ENCODE measurements at places on chromosomes 11 and 22.

DNA sequence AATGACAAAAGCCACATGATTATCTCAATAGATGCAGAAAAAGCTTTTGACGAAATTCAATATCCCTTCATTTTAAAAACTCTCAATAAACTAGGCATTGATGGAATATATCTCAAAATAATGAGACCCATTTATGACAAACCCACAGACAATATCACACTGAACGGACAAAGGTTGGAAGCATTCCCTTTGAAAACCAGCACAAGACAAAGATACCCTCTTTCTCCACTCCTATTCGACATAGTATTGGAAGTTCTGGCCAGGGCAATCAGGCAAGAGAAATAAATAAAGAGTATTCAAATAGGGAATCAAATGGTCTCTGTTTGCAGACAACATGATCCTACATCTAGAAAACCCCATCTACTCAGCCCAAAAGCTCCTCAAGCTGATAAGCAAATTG, 52.0 kb downstream of the CASP12 start:
- DNase-seq = no peak

- DNase-seq = peak; percentile 86
Measured at GRCh38 chr11:67464411-67465188, 4.5 kb downstream of the TMEM134 start.

DNA sequence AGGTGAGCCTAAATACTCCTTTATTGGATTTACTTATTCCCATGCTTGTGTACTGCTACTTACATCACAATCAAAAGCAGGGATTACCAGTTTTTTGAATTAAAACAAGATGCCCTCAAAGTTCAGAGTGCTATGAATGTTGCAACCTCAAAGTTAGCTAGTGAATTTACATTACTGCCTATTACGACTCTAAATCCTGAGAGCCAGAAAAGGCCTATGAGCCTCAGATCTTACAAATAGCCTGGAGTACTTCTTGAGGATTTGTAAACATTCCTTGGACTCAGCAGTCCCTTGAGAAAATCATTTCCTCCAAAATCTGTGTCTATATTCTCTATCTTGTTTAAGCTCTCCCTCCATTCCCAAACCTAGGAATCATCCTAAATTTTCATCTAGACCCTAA, 25.5 kb downstream of the CHORDC1 start:
- no peak for DNase-seq

DNA sequence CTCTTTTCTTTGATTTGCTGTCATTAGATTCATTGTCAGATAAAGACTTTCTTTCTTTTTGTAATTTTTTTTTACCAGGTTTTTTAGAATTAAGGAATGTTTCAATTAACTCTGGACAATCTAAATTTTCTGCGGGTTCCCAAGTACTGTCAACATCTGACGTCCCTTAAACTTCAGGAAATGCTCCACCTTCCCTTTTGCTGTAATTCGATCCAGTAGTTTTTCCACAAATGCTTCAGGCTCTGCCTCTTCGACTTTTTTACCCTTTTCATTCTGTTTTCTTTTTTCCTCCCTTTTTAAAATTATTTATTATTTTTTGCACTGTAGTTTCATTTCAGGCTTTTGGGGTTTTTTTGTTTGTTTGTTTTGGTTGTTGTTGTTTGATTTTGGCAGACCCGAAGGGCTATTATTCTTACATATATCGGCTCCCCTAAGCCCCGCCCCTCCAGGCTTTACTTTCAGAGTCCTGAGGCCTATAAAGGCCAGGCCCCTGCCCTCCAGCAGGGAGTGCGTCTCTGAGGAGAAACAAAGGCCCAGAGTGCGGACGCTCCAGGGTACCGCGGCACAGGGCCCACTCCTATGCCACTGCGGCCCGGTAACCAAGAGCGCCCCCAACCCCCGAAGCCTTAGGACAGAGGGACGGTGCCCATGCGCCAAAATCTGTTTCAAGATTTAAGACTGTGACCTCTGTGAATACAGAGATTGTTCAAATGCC, 116.4 kb downstream of the TYR start:
- DNase-seq = no peak

GRCh38 chr11:71490731-71491390, 36.2 kb upstream of the KRTAP5-7 start:
- no peak for DNase-seq

GRCh38 chr11:34926101-34926830, 9.8 kb downstream of the PDHX start:
- DNase-seq = peak; percentile 72

GRCh38 chr11:59534676-59535075, 23.3 kb downstream of the OR4D9 start:
- DNase-seq = no peak

DNA sequence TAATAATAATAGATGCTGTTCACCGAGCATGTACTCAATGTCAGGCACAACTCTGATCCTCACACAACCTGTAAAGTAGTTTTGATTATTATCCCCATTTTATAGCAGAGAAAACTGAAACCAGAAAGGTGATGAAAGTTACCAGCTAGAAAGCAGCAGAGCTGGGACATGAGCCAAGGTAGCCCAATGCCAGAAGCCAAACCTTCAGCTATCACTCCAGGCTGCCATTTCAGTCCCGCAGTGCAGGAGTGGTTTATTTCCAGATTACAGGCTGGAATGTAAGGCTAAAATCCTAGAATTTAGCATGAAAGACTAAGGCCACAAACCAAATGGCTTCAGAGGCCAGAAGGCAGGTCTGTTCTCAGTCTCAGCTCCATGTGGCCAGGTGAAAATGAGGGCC, 108.8 kb downstream of the TENM4 start:
- DNase-seq = no peak

DNA sequence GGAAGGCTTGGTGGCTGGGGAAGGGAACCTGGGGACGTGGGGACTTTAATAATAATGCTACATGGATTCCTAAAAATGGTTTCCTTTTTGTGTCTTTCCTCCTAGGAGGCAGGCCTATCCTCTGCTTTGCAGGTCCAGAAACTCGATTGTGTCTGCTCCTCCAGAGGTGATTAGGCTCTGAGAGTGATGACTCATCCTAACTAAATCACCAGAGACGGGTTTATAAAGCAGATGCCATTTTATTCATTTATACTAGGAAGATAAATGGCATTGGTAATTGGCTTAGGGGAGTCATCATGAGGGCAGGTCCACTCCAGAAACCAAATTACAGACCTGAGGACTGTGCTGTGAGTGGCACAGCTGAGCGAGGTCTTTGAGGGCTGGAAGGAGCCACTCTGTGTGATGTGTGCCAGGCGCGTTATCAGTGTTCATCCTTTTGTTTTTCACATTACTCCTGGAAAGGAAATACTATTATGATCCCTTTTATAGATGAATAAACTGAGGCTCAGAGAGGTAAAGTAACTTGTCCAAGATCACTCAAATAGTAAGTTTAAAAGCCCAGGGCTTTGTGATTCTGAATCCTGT, 7.1 kb downstream of the NLRX1 start:
- DNase-seq = no peak

GRCh38 chr22:21657360-21658032, 8.3 kb upstream of the PPIL2 start:
- peak; percentile 84 for DNase-seq

DNA sequence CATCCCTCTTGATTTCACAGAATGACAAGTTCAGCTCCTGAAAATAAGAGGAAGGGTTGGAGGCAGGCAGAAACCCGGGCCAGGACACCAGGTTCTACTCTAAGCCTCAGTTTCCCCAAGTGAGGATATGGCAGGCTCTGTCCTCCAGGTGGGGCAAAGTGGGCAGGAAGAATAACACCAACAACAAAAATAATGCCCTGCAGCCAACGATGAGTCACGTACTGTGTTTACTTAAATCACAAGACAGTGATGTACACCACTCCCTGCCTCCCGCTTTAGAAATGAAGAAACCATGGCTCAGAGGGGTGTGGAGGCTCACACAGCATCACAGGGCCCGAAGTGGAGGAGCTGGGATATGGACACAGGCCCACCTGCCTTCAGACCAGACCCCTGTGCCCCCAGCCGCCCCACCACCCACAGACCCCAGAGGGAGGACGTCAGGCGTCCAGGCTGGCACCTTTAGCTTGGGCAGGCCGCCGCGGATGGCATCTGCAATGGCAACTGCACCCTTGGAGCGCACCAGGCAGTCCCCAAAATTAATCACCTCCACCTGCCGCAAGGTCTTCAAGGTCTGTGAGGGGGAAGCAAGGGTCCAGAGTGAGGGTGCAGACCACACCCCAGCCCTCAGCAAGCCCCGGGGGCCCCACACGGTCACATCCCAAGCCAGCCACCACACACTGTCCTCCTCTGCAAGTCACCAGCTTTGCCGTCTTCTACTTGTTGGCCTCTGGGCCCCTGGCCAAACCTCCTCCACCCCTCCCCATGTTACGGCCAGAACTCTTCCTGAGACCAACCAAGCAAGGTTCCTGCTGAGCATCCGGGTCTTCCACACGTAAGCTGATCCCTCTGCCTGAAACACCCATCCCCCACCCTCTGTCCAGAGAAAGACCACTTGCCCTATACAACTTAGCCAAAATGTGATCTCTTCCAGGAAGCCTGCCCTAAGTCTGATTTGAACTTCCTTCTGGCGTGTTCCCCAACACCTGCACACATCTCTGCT, 15.8 kb upstream of the CHADL start:
- DNase-seq = no peak

DNA sequence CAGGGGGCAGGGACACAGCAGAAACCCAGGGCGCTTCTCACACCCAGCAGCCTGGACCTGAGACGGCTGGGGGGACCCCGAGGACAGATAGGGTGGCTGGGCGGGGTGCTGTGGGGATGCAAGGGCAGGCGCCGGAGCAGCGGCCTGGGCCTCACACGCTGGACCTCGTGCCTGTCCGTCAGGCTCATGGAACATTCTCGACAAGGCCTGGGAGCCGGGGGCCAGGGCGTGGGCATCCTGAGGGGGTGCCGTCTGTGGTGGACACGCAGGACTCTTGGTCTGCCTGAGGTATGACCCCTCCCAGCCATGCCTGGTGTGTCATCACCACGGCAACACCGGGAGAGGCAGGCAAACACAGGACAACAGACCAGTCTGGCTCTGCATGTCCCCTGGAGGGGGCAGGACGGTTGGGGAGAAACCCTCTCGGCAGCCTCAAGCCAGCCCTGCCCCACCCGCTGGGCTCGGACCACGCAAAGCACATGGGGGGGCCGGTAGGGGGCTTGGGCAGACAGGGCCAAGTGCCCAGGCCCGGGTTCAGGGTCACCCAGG, 21.4 kb downstream of the MRPL23 start:
- no peak for DNase-seq

GRCh38 chr11:2577991-2578928, 121.5 kb downstream of the KCNQ1OT1 start:
- DNase-seq = no peak

DNA sequence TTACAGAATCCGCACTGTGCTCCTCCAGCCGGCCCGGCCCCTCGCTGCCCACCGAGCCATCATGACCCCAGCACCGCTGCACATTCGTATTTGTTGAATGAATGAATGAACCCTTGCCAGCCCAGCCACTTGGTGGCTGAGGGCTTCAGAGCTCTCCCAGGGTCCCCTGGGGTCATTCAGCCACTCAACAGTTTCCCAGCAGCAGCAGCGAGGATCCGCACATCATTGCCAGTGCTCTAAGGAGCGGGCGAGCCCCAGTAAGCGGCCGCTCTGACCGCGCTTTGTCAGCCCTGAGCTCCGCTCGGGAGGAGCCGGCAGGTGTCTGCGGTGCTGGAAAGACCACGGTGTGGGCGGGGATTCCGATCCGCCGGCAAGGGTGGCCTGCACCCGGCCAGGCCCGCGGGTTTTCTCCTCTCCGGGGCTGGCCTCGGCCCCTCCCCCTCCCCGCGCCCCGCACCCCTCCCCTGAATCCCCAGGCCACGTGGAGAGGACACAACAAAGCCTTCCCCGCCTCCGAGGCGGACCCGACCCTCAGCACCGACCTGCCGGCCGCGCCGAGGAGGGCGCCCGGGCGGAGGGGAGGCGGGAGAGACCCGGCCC, 563 bp downstream of the BID start:
- peak; percentile 36 for DNase-seq

GRCh38 chr11:79493555-79494171, 52.8 kb upstream of the TENM4 start:
- DNase-seq = peak; percentile 55

DNA sequence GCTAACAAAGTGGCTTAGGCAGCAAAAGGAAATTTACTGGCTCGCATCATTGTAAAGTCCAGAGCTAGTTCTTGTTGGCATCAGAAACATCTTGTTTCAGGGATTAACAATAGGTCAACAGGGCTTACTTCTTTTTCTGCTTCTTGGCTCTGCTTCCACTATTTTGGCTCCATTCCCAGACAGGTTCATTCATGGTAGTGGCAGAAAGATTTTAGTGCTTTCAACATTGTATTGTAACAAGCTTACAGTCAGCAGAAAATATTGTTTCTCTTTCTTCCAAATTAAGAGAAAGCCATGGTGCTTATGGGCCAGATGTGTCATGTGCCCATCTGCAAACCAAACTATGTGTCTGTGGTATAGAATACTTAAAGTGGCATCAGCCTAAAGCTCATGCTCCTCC, 315.6 kb downstream of the RAB38 start:
- no peak for DNase-seq

GRCh38 chr11:111120161-111120560, 125.4 kb upstream of the POU2AF2 start:
- no peak for DNase-seq

DNA sequence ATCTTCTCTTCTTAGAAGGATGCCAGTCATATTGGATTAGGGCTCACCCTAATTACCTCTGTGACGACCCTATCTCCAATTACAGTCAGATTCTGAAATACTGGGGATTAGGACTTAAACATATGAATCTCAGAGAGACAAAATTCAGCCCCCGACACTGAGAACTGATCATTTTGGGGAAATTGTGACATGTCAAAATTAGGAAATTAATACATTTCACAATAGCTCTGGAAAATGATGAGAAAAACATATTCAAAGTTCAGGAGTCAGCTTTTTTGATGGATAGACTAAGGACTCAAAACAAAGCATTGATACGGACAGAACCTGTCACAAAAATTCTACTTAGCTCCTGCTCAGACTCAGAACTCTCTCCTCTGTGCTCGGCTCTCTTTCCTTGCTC, 40.8 kb downstream of the COMMD9 start:
- DNase-seq = no peak

DNA sequence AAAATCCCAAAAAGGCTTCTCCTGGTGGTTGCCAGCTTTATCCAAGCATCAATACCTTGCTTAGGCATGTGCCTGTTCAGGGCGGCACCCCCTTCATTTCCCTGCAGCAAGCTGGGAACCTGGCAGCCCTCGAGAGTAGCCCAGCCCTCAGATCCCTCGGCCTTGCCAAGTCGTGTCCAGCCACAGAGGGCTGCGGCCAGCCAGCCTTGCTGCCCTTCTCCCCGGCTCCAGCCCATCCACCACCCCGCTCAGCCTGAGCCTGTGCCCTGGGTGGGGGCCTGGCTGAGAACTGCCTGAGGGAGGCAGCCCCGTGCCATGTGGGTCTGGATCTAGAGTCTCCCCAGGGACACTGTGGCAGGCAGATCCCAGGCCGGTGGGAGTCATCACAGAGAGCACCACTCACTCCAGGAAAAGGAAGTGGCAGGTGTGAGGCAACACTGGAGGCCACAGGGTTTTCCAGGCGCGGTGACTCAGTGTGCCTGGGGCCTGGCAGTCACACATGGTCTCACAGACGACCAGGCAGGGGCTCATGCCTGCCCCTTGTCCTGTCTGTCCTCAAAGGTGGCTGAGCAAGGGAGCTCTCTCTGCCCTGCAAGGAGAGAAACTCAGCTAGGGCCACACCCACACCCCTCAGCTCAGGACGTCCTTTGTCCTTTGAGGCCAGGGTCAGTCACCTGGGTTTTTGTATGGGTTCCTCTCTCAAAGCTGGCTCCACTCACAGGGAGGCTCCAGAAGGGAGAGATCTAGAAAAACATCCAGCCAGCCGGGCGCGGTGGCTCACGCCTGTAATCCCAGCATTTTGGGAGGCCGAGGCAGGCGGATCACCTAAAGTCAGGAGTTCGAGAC, 12.2 kb upstream of the CDC42BPG start:
- DNase-seq = no peak
